GM23338 (cell line): ENCODE measurements at places on chromosomes 7 and 10. TPM values are rescaled to one million over a fixed set of nuclear protein-coding genes. Genes with fewer than 3 reads are reported as not detected.

TAS2R41 gene
- total RNA-seq: 1.2 and 2.9 TPM in 2 replicates

DNA sequence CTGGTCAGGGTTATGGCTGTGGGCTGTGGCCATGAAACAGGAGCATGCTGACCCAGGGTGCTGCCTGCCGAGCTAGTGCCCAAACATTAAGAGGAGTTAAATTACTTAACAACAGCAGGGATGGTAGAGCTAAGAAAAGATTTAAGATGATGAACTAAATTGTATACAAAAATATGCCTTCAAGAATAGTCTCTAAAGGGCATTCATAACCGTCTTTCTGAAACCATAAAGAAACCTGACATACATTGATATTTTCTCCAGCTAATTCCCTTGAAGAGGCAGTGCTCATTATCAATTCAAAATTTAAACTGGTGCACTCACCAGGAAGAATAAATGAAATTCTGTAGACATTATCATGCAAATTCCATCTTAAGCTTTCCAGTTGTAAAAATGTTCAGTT lies 265.8 kb upstream of the TAC1 start:
- no peaks in the 10 kb centered on the region for H3K36me3 ChIP-seq
- peaks cover 8% of the 10 kb centered on the region for H3K4me1 ChIP-seq
- no peak overlapping the region for H3K4me3 ChIP-seq
- no peak for DNase-seq
- H3K27me3 ChIP-seq: no peaks in the 10 kb centered on the region
- H3K27ac ChIP-seq: no peak overlapping the region

GRCh38 chr10:123669886-123670285 lies 3.7 kb downstream of the GPR26 start:
- no peak overlapping the region for H3K4me3 ChIP-seq
- H3K27ac ChIP-seq: no peak overlapping the region
- peaks cover 36% of the 10 kb centered on the region for H3K27me3 ChIP-seq
- DNase-seq: no peak
- H3K4me1 ChIP-seq: no peaks in the 10 kb centered on the region

DNA sequence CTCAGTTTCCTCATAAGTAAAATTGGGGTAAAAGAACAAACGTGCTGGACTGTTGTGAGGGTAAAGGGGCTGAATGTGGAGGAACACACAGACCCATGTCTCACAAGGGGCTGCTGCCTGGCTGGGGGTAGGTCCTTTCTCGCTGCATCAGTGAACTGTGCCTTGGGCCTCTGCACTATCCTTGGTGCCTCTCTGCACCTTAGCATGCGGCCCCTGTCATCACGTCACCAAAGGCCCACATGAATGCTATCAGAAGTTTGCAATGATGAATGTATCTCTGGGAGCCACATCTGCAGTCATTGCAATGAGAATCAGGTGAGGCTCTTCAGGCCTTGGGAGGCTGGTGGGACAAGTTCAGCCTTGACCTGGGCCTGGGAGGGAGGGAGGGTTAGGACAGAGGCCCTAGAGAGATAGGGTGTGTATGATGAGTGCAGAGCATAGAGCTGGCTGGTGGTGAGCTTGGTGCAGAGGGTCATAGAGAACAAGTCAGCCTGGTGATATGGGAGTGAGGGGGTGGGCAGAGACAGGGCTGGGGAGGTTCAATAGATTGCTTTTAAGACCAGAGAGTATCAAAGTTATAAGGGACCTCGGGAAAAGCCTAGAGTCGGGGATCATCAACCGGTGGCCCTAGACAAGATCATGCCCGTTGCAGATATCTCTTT lies 308.4 kb downstream of the RPS24 start:
- no peak for DNase-seq
- 0 out of 2 replicates have a peak, but pooled peaks cover 3% of the 10 kb centered on the region for H3K4me1 ChIP-seq
- H3K27ac ChIP-seq: no peak overlapping the region
- no peak overlapping the region for H3K4me3 ChIP-seq
